ENCODE measurements at places on chromosomes 4 and X.

DNA sequence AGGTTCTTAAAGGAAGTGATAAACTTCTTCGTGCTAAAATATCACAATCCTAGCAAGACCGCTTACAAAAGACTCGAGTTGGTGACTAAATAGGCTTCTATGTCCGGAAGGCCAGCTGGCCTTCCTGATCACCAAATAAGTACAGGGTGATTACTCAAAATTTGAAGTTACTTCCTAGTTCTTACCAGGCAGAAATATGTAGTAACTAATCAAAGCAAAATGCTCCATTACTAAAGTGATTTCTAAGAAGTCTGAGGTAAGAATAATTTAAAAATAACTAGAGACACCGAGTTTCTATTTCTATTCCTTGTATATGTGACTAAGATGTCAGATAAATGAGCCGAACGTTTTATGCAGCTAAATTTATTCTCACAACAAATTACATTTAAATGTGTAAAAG is 62.2 kb downstream of the NSUN7 start:
- no peak for DNase-seq

GRCh38 chrX:99795495-99795894 is 614.6 kb downstream of the PCDH19 start:
- DNase-seq: peak; percentile 8

GRCh38 chrX:103404231-103405008 is 28.1 kb downstream of the BEX3 start:
- peak; percentile 73 for DNase-seq

- no peak for DNase-seq
These were observed 229.2 kb upstream of the ARSJ start for GRCh38 chr4:114208574-114209151.

DNA sequence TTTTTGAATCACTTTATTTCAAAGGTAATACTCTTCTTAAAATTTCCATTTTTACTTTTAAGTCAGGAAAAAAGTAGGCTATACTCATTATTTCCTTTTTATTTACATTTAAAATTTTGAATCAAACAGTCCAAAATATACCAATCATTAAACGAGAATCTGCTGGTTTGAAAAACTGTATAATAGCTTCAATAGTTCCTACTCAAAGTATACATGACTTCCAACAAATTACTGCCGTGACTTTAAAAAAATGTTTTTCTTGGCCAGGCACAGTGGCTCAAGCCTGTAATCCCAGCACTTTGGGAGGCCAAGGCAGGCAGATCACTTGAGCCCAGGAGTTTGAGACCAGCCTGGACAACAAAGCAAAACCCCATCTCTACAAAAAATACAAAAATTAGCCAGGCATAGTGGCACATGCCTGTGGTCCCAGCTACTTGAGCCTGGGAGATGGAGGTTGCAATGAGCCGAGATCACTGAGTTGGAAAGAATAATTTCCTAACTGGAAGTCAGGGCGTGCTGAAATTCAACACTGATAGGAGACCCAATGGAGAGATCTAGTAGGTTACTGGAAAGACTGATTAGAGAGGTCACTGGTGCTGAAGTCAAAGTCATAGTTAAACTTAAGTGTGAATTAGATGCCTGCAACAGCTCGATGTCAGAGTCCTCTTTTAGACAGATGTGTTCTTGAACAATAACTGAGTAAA is 9.0 kb downstream of the KLHL8 start:
- no peak for DNase-seq

DNA sequence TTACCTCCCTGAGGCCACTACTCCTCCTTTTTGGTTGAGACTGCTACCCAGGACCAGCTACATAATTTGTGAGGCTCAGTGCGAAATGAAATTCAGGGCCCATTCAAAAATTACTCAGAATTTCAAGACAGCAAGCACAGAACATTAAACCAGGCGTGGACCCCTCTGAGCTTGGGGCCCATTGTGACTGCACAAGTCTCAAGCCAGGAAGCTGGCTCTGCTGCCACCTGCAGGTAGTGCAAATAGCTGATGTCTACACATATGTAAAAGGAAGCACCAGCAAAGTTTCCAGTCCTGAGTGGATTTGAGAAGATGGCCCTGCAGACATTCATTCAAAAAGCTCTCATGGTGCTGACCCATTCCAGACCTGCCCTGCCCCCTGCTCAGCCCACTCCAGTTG is 213.4 kb upstream of the LNX1 start:
- DNase-seq: peak; percentile 36

- no peak for DNase-seq
These were observed 163.0 kb upstream of the TLL1 start for GRCh38 chr4:165709973-165710526.

DNA sequence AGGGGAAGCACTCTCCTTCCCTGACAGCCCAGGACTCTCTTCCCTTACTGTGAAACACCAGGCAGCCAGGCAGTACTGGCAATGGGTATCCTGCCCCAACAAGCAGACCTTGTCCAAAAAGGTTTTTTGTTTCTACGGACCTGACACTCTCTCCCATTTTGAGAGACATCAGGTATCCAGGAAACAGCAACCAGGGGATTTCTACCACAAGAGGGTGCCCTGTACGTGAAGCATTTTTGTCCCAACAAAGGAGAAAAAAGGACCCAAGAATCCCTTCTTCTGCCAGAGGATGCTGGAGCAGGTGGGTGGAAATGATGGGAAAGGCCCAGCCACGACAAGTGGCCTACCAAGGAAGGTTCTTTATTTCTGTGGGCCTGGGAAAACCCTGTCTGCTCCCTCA is 65.7 kb upstream of the FGF13 start:
- no peak for DNase-seq

GRCh38 chrX:106874075-106874474 is 29.1 kb downstream of the RIPPLY1 start:
- peak; percentile 26 for DNase-seq

- peak; percentile 7 for DNase-seq
These were observed 102.9 kb upstream of the PAQR3 start for GRCh38 chr4:79042079-79042674.

DNA sequence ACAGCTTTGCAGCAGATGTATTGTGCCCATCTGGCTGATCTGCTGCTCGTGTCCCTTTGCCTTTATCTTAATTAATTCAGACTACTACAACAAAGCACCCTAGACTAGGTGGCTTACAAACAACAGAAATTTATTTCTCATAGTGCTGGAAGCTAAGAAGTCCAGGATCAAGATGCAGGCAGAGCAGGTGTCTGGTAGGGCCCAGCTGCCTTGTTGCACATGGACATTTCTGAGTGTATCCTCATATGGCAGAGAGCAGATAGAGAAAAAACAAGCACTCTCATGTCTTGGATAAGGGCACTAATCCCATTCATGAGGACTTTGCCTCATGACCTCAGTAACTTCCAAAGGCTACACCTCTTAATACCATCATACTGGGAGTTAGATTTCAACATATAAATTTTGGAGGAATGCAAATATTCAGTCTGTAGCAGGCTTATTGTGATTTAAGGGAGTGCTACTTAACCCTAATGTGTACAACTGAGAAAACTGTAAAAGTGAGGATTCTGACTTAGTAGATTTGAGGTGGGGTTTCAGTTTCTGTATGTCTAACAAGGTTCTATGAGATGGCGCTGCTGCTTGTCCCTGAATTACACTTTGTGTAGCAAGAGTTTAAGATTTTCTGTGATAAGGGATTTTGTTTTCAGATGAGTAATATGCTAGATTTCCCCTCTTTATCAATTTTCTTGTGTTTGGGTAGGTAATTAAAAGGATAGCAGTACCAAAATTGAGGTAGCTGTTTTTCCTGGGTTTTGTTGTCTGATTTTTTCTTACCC is 473.2 kb upstream of the TECRL start:
- peak; percentile 31 for DNase-seq

GRCh38 chr4:125389713-125390112 is 75.0 kb downstream of the FAT4 start:
- DNase-seq: no peak

DNA sequence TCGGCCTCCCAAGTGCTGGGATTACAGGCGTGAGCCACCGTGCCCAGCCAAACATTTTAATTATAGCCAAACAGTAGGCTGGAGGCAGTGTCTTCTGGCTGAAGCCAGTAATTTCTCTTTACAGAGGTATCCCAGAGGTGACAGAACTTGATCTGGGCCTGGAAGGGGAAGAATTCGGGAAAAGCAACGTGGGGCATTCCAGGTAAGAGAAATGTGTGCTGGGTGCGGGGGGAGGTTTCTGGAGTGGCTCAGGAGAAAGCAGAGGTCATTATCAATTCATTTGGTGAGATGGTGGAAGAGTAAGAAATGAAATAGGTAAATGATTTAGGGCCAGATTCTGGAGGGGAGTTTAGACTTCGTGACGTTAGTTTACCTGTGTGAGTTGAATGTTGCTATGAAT is 2.4 kb downstream of the PRIMPOL start:
- DNase-seq: no peak

DNA sequence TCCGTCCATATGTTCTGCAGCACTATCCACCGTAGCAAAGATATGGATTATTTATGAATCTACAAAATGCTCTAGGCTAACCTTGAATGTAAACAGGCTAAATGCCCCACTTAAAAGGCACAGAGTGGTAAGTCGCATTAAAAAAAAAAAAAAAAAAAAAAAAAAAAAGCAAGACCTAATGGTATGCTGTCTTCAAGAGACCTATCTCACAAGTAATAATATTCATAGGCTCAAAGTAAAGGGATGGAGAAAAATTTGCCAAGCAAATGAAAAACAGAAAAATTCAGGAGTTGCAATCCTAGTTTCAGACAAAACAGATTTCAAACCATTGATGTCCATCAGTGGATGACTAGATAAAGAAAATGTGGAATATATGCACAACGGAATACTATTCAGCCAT is 139.4 kb downstream of the GLRA3 start:
- no peak for DNase-seq

GRCh38 chr4:40289366-40290188 is 45.6 kb upstream of the CHRNA9 start:
- peak; percentile 70 for DNase-seq

DNA sequence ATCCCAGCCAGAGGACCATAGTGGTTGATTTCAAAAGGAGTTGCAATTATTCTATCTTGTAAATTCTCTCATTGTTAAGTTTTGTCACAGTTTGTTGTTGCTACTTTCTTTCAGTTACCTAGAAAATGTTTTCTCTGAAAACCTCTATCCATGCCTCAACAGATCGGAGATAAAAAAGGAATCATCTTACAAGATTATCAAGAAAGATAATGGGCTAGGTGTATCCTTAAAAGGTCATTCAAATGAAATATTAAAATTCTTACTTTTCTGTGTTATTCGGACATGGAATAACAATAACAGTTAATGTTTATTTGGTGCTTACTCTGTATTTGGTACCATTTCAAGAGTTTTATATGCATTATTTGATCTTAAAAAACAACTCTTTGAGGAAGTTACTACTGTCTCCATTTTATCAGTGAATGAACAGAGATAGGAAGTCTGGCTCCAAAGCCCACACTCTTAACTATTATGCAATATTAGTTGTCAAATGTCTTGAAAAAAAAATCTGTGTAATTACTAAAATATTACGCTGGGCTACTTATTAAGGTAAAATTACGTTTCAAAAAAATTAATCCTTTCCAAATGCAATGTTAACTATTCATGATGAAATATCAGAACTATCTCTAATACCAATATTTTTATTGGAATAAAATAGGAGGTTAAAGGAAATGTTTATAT is 97.5 kb downstream of the SNCA start:
- DNase-seq: no peak

- no peak for DNase-seq
These were observed 28.2 kb downstream of the FAM149A start for GRCh38 chr4:186132577-186133242.

- no peak for DNase-seq
These were observed 185.5 kb downstream of the PTTG2 start for GRCh38 chr4:38145741-38146140.

DNA sequence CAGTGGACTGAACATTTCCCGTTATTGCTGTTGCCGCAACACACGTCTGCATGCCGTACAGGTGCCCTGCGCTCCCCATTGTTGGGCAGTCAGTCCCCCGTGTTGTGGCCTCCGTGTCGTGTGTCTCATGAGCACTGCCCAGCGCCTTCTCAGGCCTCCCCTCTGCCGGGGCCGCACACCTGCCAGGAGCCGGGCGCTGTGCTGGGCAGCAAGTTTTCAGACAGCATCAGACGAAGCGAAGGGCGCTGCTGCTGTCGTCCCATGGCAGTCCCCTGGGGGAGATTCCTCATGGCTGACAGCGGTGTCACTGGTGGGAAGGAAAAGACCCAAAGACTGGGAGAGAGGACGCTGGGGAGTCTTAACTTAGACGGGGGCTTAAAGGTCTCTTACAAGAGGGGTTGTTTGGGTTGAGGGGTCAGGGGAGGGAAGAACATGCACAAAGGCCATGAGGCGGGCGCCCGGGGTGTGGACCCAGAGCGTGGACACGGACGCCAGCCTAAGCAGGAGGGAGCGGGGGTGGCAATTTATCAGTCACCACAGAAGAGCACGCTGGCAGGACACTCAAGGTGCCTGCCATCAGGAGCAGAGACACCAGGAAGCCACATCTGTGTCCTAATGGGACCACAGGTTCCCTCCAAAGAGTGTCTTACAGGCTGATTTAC is 47.3 kb downstream of the RGS12 start:
- DNase-seq: no peak

DNA sequence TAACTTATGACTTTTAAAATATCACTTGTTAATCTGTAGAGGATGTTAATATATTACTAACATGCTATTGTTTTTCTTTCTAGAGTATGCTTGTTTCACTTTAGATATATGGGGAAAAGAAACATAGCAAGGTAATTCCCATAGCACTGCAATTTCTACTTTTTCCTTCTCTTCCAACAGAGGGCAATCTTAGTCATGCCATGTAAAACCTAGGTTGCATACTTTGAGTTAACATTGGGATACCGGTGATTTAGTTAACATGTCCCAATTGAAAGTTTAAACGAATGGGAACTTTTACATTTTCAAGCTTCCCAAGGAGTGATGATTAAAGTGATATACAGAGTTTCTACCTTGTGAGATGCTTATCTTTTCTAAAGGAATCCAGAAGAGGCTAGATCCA is 89.4 kb upstream of the IL13RA1 start:
- DNase-seq: no peak

- no peak for DNase-seq
These were observed 374.7 kb upstream of the FGF13 start for GRCh38 chrX:139086246-139086645.

GRCh38 chr4:17884063-17884462 is 73.3 kb downstream of the NCAPG start:
- no peak for DNase-seq

GRCh38 chrX:84469226-84469625 is 33.0 kb downstream of the HDX start:
- no peak for DNase-seq

GRCh38 chr4:106021737-106022410 is 126.6 kb downstream of the NPNT start:
- no peak for DNase-seq

GRCh38 chr4:955161-955921 is 18.0 kb downstream of the DGKQ start:
- DNase-seq: no peak

GRCh38 chr4:30068234-30068633 is 651.9 kb upstream of the PCDH7 start:
- DNase-seq: no peak

- no peak for DNase-seq
These were observed 1358.4 kb downstream of the PCDH19 start for GRCh38 chrX:99051639-99052038.

- DNase-seq: no peak
These were observed 6.8 kb downstream of the ANXA5 start for GRCh38 chr4:121690001-121690400.

- DNase-seq: no peak
These were observed 37.2 kb downstream of the IDS start for GRCh38 chrX:149467920-149468319.

- DNase-seq: no peak
These were observed 25.8 kb downstream of the NPY2R start for GRCh38 chr4:155234206-155234605.

GRCh38 chr4:42655921-42656678 is 805 bp downstream of the ATP8A1 start:
- peak; percentile 50 for DNase-seq
